Gastroesophageal sphincter (tissue), 4 donors: ENCODE measurements at places on chromosomes 4 and X. TPM values are rescaled to one million over a fixed set of nuclear protein-coding genes. Genes with fewer than 3 reads are reported as not detected.

- ATAC-seq = no peak
Observed at GRCh38 chr4:153438916-153439756, 27.0 kb upstream of the TMEM131L start.

GRCh38 chr4:148779771-148780170 is 337.6 kb upstream of the NR3C2 start:
- no peak for ATAC-seq

DNA sequence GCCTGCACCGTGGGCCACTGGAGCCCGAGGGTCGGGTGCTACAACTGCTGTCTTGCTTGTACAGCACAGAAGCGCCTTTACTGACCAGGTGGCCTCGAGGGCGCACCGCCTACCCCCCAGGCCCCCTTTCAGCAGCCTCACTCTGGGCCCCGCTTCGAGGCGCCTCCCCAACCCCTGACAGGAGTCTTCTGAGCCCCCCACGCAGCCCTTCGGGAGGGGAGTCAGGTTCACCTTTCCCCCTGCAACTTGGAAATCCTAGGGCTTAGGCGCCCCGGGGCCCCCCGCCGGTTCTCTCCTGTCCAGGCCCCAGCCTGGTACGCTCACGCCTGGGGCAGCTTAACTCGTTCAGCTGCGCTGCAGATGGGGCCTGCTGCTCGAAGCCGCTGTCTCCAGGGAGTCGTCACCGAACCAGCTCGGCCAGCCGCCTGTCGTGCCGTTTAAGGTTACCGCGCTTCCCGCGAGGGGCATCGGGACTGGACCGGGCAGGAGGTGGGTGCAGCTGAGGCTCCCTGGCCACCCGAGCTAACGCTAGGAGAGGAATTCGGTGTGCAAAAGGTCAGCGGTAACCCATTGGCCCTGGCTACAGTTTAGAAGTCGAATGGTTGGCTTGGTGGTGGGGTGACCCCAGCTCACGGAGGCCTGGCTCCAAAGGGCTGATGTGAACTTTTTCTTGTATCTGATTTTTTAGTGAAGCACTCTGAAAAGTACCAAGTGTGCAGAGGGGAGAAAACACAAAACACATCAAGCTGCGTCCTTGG is 58.9 kb upstream of the BCOR start:
- no peak for ATAC-seq

DNA sequence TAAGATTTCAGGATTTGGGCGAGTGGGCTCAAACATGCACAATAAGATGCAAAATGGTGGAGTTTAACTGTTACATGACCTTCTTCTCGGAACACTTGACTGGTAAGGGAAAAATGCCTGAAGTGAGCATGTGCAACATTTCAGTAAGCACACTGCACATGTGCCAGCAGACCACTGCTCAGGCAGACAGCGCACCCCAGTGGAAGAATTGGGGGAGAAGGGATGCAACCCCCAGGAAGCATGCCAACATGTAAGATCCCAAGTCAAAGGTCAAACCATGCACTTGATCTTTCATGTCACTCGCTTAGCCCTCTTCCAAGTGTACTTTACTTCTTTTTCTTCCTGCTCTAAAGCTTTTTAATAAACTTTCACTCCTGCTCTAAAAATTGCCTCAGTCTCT is 256.3 kb downstream of the CENPC start:
- no peak for ATAC-seq

- no peak for ATAC-seq
Observed at GRCh38 chr4:153079857-153080391, 124.3 kb upstream of the TRIM2 start.

The KLHL13 gene
- 32.6 TPM for total RNA-seq

The HSFX2 gene
- total RNA-seq = not detected

The RAI2 gene
- total RNA-seq = 30.5 TPM

The PWWP3B gene
- total RNA-seq = not detected

The MED28 gene
- 23.3 TPM for total RNA-seq

The FMR1NB gene
- total RNA-seq = not detected
